Epithelial cell of esophagus (primary cell): ENCODE measurements at places on chromosomes 2 and 18.

GRCh38 chr18:12056034-12056883 lies 37.4 kb upstream of the ANKRD62 start:
- DNase-seq: no peak

GRCh38 chr2:178066890-178067669 lies 5.5 kb downstream of the PDE11A start:
- no peak for DNase-seq

- peak; percentile 95 for DNase-seq
Observed at GRCh38 chr18:36075862-36076587, 8.7 kb upstream of the RPRD1A start.

GRCh38 chr2:54353216-54353615 lies 97.2 kb upstream of the TSPYL6 start:
- no peak for DNase-seq

DNA sequence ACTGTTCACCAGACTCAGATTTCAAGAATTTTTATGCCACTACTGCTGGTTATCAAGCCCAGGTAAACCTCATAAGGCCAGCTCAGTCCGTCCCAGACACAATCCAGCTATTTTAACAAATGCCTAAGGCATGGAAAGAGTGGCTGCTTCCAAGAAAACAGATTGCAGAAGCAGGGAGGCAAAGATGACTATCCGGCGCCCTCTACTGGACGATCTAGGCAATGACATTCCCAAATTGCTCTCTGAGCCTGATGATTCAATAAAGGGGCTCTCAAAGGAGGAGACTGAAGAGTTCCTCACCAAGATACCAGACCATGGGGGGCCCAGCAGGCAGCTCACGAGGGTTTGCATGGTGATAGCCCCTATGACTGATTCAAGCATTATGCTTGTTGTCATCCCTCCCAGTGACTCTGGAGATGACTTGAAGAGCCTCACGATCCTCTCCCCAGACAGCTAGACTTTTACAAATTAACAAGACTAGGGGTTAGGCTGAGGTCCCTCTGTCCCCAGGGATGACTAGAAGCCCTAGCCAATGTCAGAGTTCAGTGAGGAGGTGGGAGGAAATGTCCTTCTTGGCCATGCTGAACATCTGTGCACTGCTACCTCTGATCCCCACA lies 25.0 kb downstream of the SERPINB8 start:
- peak; percentile 71 for DNase-seq

GRCh38 chr18:989425-989824 lies 84.8 kb downstream of the ADCYAP1 start:
- DNase-seq: no peak

DNA sequence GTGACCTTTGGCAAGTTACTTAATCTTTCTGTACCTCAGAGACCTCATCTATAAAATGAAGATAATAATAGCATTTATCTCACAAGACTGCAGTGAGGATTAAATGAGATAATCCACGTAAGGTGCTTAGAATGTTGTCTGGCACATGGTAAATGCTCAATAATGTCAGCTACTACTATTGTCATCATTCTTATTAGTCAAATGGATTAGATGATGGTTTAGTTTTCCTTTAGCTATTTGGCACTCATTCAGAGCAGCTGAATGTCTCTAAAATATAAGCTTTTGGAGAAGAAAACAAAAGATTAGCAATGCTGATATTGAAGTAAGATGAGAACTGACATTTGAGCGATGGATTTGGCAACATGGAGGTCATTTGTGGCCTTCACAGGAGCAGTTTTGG lies 125.1 kb downstream of the AQP4 start:
- no peak for DNase-seq

DNA sequence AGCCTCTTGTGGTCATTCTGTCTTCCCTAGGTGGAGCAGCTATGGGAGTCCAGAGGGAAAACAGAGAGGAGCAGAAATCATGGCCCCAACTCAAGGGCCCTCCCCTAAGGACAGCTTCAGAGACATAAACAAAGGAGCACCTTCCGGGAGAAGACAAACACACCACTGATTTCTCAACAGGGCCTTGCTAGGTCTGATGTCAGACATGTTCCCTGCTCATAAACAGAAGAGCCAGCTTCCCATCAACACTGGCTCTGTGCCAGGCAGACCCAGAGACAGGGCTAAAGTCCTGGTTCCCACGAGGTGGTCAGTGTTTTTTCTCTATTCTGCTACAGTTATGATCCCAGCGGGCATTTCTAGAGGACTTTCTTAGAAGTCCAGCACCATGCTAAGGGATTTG lies 19.3 kb downstream of the CXCR2 start:
- DNase-seq: no peak

GRCh38 chr2:47617523-47618271 lies 165.2 kb upstream of the MSH6 start:
- no peak for DNase-seq

DNA sequence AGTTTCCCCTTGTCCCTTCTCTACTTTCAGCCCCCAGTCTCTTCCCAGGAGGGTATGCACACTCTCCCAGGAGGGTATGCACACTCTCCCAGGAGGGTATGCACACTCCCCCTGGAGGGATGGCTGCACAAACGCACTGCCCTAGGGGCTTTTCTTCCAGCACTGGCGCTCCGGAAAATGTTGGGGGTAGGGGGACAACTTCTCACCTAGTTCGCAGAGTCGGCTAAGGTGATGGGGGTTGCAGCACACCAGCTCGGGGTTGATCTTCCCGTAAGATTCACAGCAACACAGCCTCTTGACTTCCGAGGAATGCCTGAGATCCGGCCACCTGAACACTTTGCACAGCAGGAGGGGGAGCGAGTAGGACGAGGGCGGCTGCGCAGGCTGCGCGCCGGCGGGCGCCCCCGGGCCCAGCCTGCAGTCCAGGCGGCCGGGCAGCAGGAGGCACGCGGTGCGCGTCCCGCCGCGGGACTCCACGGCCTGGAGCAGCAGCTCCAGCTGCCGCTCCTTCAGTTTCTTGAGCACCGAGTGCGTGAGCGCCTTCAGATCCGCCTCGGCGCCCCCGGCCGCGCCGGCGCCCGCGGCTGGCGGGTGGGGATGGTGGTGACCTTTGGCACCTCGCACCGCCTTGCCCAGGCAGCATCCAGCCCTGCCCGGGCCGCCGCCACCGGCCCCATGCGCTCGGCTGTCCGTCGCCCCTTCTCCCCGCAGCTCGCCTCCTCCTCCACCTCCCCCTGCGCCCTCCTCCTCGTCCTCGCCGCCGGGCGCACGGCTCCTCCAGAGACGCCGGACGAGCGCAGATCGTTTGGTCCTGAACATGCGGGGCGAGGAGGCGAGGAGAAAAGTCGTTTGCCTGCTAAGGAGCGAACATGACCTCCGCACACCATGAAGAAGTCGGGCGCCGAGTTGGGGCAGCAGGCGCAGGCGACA lies 894 bp downstream of the SMAD7 start:
- DNase-seq: peak; percentile 62
